C1 segment of cervical spinal cord (tissue), 14 donors: ENCODE measurements at places on chromosomes 2 and 18.

DNA sequence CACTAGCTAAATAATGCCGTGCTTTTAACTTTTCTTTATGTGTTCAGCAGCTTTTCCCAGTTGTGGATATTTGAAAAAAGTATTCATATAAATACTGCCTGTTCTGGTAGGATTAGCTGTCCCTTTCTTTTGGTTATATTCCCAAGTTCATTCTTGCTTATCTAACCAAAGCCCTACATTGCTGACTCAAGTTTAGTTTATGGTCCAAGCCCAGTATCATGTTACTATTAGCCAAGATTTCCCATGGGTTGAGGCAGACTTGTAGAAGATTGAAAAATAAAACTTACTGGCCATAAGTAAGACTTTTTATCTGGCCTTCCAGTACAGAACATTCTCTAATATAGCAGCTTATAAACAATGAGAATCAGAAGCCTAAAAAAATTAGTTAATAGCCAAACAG lies 49.7 kb upstream of the NFE2L2 start:
- DNase-seq = no peak

DNA sequence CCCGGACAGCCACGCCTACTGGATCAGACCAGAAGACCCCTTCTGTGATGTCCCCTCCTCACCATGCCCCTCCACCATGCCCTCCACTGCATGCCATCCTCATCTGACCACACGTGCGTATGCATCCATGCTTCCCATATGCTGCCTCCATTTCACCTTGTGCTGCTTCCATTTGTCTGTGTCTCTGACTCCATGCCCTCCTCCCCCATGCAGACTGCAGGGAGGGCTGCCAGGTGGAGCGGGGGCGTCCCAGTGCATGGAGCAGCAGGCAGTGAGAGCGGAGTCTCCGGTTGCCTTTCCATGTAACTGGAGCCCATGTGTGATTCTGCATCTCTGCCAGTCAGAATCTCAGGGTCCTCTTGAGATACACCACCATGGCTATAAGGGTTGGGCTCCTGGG lies 52.6 kb downstream of the COA5 start:
- DNase-seq = no peak

DNA sequence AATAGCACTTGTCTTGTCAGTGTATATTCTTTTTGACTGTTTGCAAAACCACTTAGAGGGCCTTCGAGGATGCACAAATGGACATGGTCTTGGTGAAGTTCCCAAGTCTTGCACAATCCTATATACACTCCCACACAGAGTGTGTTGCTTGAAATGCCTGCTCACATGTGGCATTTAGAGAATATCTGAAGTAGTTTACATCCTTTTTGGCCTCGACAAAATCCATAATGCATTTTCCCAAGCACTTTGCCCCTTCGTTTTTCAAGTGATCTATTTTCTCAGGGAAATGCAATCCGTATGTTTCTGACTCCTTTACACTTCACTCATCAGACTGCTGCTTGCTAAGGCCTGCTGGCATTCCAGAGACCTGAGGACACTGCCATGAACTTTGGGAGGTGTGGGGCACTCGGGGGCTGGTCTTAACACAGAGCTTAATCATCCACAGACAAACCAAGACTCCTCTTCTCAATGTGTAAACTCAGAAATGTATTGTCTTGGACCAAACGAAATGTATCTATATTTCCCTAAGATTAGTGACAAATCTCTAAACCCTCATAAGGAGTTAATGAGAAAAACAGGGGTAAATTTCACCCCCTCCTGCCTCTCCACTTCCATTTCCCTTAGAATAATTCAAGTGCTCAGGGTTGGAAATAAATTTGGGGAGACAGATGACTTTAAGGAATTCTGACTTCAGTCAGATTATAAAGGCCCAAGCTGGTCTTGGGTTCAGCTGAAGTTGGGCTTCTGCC lies 219.3 kb upstream of the APCDD1 start:
- DNase-seq = no peak

DNA sequence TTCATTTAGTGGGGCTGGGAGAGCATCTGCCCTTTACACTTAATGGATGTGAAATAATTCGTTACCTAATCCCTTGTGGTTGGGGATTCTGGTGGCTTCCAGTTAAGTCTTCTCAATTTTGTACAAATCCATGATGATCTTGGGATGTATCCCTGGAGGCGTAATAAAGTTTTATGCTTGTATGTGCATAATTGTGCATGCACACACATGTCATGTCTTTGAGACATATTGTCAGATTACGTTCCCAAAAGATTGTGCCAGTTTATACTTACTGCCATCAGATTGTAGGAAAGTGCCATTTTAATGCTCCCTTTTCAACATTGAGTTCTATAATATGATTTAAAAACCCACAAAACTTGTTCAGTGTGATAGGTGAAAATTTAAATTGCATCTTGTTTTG lies 60.8 kb downstream of the CHRNA1 start:
- no peak for DNase-seq

- DNase-seq = no peak
Observed at GRCh38 chr2:139746901-139747300, 966.7 kb upstream of the NXPH2 start.

DNA sequence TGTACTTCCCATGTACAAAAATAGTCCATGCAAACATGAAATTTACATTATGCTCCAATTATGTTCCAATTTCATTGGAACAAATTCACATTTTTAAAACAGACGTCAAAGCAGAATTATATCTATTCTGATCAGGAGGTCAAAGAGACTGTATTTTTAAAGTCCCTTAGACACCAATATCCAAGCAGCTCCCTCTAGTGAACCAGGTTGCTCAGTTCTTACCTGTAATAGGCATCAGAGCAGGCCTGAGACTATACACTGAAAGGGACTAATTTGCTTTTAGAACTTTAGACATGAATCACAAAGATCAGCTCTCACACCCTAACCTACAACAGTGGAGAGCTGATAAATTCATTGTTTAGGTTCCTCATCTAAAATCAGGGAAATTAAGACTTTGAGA lies 273.9 kb downstream of the MBD2 start:
- no peak for DNase-seq

DNA sequence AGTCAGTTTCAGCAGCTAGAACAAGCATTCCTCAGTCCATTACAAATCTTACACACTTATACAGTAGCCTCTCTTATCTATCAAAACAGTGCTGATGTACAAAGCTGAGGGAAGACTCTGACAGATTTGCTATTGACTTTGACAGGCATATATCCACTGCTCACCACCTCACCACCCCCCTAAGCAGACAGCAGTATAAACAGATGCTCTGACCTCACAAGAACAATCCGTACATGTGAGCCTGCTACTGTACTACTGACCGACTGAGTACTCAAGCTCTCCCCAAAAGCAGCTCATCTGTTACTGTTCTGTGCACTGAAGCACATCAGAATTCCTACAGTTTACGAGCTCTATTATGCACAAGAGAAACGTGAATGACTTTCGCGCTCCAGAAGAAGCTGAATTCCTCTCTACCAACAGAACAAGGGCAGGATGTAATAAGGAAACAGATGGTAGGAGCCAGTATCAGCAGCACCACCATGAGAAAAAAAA lies 95.6 kb upstream of the PDE1A start:
- peak; percentile 91 for DNase-seq

- DNase-seq = no peak
Observed at GRCh38 chr2:146853741-146854444, 990.9 kb upstream of the ACVR2A start.

- DNase-seq = no peak
Observed at GRCh38 chr2:1091895-1092585, 141.4 kb downstream of the SNTG2 start.

DNA sequence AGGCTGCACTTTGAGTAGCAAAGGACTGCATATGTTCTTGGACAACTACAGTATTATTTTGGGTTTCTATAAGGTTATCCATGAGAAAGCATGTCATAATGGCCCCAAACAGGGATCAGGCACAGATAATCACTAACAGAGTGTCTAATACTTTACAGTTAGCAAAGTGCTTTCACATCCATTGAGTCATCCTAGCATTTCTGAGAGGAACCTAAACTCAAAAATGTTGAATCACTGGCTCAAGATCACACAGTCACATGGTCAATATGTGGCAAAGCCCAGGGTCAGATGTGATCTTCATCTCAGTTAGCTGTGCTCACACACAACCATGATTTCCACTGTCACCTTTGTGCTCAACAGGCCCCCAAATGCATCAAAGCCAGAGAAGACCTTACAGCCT lies 156.1 kb upstream of the VRK2 start:
- no peak for DNase-seq

DNA sequence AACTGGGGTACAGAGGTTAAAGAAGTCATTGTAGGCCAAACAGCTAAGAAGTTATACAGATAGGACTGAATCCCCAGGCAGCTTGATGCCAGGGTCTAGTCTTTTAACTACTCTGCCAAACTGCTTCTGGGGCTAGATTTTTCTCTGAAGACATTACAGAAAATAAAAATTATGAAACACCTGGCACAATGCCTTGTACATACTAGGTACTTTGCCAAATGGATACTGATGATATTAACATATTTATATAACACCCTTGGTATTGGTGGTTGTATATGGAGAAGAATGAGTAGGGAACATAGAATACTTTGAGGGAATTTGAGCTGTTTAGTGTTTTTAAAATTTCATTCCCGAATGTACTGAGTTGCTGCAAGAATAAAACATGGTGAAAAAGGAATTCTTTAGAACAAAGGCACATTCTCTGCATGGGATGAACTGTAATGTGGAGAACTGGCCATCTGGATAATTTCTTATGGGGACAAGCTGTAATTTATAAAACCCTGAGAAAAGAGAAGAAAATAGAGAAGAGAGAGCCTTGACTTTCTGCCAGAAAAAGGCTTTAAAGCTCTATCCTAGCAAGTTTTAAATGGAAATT lies 210.9 kb upstream of the TMEM200C start:
- DNase-seq = no peak

DNA sequence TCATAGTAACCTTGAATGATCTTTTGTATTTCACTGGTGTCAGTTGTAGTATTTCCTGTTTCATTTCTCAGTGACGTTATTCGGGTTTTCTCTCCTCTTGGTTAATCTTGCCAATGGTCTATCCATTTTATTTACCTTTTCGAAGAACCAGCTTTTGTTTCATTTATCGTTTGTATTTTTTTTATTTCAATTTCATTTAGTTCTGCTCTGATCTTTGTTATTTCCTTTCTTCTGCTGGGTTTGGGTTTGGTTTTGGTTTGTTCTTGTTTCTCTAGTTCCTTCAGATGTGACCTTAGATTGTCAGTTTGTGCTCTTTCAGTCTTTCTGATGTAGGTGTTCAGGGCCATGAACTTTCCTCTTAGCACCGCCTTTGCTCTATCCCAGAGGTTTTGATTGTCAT lies 36.7 kb downstream of the SP140 start:
- no peak for DNase-seq

DNA sequence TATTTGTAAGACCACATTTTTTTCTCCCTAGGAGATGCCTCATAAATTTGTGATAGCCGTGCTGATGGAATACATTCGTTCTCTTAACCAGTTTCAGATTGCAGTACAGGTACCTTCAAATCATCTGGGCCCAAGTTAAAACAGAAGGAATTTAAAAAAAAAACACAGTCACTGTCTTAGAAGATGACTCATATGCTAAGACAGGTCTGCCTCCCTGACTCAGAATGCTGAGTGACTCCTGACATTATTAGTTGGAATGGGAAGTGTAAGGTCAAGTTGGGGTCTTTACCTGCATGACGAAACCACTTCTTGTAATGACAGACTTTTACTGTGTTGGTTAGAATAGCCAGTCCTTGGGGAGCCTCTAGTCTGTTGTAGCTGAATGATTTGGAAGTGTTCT lies 26.3 kb downstream of the RMC1 start:
- DNase-seq = no peak
